AG04449 (cell line): ENCODE measurements at places on chromosomes 1 and 21.

DNA sequence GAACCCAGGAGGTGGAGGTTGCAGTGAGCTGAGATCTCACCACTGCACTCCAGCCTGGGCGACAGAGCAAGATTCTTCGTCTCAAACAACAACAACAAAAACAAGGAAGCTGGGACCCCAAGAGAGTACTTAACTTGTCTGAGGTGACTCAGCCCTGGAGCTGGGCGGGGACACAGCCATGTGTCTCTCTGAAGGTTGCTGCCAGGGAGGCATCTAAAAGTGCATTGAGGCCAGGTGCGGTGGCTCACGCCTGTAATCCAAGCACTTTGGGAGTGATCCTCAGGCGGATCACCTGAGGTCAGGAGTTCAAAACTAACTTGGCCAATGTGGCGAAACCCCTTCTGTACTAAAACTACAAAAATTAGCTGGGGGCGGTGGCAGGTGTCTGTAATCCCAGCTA, 7.7 kb downstream of the IFI6 start:
- DNase-seq = no peak

DNA sequence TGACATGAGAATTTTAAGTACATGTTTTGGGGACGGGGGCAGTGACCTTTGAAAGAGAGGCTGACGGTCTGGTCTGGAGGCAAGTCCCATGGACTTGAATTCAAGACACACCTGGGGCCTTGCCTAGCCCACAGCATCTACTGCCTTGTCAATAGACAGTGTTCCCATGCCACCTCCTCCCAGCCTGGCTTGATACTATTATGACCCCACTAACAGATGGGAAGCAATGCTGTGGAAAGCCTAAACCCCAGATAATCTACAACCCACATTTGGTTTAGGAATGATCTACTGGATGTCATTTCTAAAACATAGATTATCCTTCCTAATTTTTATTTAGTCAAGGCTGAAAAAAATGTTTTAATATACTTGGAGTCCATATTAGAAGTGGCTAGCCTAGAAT, 17.8 kb upstream of the NFASC start:
- no peak for DNase-seq

GRCh38 chr1:26759531-26759930, 28.2 kb upstream of the PIGV start:
- no peak for DNase-seq

- no peak for DNase-seq
Observed at GRCh38 chr1:85450832-85451231, 14.1 kb downstream of the DDAH1 start.

- no peak for DNase-seq
Observed at GRCh38 chr1:1250786-1251284, 4.3 kb upstream of the C1QTNF12 start.

- DNase-seq = no peak
Observed at GRCh38 chr1:209483691-209484090, 99.8 kb upstream of the CAMK1G start.

GRCh38 chr1:53979712-53980450, 33.7 kb downstream of the LRRC42 start:
- DNase-seq = no peak

GRCh38 chr1:245810789-245811337, 656.1 kb downstream of the KIF26B start:
- no peak for DNase-seq

DNA sequence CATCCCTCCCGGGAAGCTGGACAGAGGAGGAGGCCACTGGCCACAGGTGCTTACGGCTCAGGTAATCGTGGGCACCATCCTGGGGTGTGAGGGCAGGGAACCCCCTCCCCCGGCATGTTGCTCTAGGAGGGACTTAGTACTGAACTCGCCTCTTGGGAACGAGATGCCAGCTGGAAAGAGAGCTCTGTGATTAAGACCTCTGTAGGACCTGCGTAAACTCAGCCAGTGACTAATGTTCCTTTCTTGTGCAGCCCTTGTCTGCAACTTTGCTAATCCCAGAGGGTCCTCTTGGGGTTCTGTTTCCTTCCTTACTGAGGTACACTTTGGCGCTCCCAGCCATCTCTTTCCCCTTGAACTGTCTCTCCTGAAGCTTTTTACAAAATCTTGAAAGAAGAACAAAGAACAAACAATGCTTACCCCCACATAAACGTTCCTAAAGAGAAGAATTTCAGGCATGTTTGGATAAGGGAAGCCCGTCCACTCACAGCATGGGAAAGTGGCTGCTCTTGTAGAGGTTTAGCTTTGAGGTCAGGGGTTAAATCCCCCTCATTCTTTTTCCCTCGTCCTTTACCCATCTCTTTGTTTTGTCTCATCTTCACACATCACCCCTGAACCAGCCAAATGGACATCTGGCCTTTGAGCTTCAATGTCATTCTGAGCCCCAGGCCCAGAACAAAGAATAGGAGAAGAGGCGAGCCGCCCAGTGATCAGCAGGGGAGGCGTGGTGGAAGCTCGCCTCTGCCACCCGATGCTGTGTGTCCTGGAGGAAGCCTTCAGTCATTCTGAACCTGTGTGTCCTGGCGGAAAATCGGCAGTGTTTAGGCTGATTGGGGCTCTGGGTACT, 37.4 kb downstream of the CITED4 start:
- peak; percentile 49 for DNase-seq

DNA sequence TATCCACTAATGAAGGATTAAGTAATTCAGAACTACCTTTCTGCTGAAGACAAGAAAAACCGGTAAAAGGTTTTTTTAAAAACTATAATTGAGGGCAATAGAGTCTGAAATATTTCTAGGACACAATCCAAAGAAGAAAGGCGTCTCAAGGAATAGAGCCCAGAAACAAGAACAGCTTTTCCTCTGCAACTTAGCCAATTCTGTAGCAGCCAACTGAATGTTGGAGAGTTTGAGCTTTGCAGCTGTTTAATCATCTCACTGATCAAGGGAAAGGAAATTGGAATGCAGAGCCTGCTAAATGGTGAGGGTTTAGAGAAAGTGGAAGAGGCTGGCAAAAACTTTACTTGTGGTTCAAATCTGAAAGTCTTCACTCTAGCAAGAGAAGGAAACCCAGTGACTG, 818.9 kb downstream of the KCNT2 start:
- DNase-seq = no peak

- no peak for DNase-seq
Observed at GRCh38 chr1:184385865-184386311, 941 bp upstream of the C1orf21 start.

GRCh38 chr1:37465593-37466517, 8.5 kb upstream of the ZC3H12A start:
- DNase-seq = no peak

DNA sequence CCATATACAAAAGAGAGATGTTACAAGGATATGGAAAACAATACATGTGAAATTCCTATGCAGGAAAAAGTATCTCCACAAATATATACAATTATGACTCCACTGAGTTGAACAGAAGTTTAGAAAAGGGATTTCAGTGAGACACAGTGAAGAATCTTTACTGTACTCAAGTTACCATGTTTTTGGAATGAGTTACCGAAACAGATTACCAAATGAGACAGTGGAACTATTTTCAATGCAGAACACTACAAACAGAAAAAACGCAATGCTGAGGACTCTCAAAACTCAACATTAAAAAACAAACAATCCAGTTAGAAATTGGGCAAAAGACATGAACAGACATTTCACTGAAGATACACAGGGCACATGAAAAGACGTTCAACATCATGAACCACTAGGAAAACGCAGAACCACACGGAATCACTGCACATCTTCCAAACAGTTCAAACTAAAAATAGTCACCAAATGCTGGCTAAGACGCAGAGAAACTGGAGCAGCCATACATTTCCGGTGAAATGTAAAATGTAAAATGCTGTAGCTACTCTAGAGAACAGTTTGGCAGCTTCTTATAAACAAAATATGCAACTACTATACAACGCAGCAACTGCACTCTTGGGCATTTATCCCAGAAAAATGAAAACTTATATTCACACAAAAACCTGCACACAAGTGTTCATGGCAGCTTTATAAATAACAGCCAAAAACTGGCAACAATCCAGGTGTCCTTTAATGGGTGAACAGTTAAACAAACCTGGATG, 118.7 kb downstream of the UBR4 start:
- no peak for DNase-seq

DNA sequence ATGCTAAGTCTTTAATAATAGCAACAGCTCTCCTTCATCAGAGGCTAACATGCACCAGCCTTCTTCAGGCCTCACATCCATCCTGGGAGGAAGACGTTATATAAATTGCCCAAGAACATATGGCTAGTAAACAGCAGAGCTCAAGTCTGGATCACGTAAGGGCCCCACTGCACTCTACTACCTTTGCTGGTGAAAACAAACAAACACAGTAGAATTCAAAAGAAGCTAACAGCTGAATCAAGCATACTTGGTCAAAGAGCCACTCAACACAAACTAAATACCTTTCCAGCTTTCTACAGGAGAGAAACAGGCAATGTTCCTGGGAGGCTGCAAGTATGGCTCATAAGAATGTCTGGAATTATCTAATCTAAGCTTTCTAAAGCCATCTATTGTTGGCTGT, 66.0 kb downstream of the WLS start:
- DNase-seq = no peak

DNA sequence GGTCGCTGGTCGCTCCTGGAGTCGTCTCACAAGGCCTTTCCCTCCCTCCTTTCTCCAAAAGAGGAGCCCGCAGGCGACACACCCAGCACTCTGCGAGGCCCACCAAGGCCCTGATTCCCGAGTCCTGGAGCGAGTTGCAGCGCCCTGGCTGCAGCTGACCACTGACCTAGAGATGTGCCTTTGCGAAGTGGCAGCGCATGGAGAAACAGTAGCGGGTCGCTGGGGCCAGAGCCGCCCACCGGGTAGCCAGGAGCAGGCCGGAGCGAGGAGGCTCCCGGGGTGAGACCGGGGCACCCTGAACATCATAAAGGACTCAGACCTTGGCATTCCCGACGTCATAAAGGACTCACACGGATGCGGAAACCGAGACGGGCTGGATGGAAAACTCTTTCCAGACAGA, 10.3 kb upstream of the NBPF11 start:
- no peak for DNase-seq

- DNase-seq = no peak
Observed at GRCh38 chr21:31110430-31110829, 72.2 kb upstream of the KRTAP19-8 start.

GRCh38 chr1:23100074-23100748, 68.4 kb downstream of the LUZP1 start:
- DNase-seq = peak; percentile 90

GRCh38 chr1:23194119-23194984, 22.9 kb downstream of the HTR1D start:
- DNase-seq = peak; percentile 91

- DNase-seq = no peak
Observed at GRCh38 chr21:44762221-44763049, 39.2 kb downstream of the UBE2G2 start.

- no peak for DNase-seq
Observed at GRCh38 chr1:6188466-6188865, 8.3 kb upstream of the CHD5 start.

- no peak for DNase-seq
Observed at GRCh38 chr1:174982971-174983689, 16.6 kb upstream of the CACYBP start.

GRCh38 chr1:55060133-55060999, 21.0 kb downstream of the PCSK9 start:
- no peak for DNase-seq

DNA sequence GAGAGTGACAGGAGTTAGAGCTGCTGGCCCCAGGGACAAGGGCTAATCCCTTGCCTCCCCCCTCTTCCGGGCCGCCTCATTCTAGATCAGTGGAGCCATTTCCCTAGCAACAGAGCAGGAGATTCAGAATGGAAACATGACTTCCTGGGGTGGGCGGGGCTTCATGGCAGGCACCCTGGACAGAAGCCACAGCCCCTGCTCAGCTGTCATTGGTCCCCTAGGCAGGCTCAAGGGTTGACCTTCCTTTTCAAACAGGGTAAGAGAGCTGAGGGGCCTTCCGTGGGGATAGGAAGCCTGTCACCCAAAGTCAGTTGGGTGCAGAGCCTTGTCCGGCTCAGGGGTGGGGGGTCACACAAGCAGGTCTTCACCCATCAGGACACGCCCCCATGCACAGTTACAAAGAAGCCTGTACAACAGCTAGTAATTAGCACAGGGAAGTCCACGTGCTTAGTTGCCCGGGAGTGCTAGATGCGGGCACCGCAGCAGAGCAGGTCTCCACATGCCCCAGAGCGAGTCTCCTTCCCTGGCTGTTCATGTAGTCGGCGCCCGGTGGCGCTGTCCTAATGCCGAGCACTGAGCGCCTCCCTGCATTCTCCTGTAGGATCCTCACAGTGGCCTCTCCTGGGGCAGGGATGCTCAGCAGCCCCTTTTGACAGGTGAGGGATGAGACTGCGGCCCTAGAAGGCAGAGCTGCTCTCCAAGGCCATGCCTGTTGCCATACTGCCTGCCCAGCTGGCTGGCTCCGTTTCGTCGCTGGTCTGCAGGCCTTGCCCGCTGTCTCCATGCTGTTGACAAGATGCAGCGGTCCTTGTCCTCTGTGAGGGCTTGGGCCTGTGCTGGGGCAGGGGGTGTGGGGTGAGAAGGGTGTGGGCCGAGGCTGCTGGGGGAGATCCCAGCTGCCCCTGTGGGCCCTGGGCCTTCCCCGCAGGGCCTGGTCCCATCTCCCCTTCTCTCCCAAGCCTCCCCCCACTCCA, 5.1 kb downstream of the TMEM201 start:
- DNase-seq = peak; percentile 9
